ENCODE measurements at places on chromosomes 11 and 22.

- DNase-seq: no peak
These were observed 8.5 kb downstream of the PPFIA1 start for GRCh38 chr11:70278994-70279393.

- no peak for DNase-seq
These were observed 59.8 kb downstream of the SC5D start for GRCh38 chr11:121352251-121352891.

GRCh38 chr22:37203354-37204044, 8.8 kb downstream of the SSTR3 start:
- no peak for DNase-seq

DNA sequence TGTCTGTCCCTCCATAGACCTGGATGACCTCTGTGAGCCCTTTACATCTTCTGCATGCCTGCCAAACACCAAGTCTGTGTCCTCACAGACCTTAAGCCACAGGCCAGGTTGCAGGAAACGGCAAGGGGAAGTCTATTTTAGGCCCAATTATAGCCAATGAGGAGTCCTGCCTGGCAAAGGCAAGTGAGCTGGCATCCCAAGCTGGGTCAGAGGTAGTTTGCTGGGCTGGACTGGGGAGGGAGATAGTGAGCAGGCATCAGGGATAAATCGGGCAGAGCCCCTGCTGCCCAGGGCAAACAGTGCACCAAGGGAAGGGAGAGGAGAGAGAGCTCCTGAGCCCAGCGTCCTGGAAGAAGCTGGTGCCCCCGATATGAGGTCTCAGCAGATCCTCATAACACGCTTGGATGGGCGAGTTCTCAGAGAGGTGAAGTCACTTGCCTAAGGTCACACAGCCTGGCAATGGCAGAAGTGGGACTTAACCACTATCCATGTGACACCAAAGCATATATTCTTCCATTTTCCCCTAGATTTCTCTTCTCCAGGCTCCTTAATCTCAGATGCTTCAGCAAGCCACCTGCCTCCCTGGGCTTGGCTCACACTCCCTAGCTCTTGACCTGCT, 3.7 kb upstream of the RELT start:
- no peak for DNase-seq

DNA sequence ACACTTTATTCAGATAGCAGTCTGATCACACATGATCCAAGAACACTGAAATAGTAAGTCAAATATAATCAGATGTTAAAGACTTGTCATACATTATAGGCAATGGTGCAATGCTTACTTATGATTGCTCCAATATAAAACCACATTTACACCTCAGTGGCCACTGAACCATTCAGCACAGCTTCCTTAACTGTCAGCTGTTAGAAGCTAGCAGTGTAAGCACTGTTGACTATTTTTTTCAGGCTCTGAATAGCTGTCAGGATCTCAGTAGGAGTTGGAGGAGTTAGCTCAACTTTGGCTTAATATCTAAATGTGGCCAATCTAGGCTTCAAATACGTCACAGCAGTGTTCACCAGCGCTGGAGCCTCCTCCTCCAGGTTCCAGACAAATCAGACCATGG, 36.6 kb downstream of the METTL15 start:
- no peak for DNase-seq

- DNase-seq: no peak
These were observed 5.9 kb downstream of the SLC17A6 start for GRCh38 chr11:22344081-22344480.

GRCh38 chr11:69144316-69145049, 11.3 kb upstream of the SMIM38 start:
- no peak for DNase-seq

- DNase-seq: no peak
These were observed 1.3 kb upstream of the NPTXR start for GRCh38 chr22:38845004-38845740.

GRCh38 chr11:59281177-59281576, 68.5 kb upstream of the MPEG1 start:
- no peak for DNase-seq

DNA sequence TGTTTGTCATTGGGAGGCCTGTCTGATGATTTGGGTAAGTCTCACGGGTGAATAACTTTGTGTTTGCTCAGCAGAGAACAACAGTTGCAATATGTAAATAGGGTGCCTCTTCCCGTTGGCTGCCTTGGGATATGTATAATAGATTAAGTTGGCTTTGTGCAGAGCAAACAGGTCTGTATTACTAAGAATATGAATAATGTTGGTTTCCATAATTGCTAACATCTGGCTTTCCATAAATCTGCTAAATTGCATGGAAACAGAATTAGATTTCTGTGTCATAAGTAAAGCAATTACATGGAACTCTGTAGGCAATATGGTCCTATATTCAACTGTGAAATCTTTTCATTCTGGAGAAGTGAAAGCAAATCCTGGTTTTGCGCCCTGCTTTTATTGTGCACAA, 636.0 kb upstream of the ANO5 start:
- no peak for DNase-seq

DNA sequence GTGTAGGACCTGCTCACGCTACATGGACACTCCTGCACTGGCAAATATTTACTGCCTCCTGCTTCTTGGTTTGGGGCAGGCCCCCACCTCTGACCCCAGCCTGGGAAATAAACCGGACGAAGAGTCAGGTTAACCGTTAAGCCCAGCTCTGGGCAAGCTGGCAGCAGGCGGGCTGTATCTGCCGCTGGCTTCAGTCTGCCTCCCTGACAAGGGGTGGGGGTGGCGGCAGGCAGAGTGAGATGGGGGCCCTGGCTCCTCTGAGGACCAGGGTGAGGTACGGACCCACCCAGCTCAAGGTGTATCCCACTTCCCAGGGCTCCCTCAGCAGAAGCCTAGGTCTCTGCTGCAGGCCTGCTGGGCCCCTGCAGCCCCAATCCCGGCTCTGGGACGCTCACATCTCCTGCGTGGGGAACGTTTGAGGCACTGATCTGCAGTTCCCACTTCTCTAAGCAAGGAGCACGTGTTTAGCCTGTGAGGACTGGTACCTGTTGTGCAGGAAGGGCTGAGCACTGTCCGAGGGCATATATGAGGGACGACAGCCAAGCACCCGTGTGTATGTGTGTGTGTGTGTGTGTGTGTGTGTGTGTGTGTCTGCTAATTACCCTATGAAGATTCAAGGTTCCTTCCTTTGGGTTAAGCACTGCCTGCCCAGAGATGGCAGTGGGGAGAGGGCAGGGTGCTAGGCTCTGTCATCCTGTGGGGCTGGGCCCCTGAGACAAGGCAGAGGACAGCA, 1.1 kb upstream of the LRRC75B start:
- DNase-seq: no peak

DNA sequence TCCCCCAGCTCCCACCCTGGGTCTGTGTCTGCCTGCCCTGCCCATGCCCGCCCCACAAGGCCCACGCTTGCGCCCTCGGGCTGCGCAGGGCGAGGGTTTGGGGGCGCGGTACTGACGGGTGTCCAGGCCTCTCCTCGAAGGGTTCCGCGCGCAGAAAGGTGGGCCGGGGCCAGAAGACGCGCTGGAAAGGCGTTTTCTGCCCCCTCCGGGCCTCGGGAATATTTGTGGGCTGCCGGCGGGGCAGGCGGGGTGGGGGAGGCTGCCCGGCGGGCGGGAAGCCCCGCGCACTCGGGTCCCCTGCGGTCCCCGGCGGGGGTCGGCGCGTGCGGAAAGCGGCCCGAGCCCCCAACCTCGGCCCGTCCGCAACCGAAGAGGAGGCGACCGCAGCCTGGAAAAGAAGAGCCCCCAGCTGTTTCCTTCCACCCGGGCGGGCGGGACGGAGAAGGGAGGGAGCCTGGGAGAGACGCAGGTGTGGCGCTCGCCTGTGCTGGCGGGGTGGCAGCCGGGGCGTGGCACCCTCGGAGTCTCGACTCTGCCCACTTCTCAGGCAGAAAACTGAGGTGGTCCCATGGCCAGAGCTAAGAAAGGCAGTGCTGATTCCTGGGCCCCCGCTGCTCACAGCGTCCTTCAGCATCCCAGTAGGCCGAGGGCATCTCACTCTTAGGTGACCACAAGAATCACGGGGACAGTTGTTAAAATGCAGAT, 59.0 kb downstream of the THAP12 start:
- no peak for DNase-seq

GRCh38 chr11:65604258-65604657, 8.7 kb upstream of the KCNK7 start:
- no peak for DNase-seq

DNA sequence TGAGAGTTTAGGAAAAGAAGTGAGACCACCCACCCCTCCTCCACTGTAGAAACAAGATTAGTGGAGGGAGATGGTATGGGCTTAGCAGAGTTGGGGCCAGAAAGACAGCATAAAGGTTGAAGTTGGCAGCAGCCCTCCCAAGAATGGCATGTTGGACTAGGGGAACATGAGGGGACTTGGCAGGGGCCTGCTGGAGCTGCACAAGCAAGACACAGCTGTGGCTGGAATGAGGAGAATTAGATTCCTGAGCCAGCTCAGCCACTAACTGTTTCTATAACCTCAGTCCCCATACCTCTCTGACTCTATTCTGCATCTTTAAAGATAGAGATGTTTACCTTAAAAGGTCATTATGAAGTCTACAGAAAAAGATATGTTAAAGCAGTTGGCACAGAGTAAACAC, 13.2 kb downstream of the MAP6 start:
- DNase-seq: no peak
